HepG2 (cell line): ENCODE measurements at places on chromosomes 13 and 19. TPM values are rescaled to one million over a fixed set of nuclear protein-coding genes. Genes with fewer than 3 reads are reported as not detected.

Gene SHISA7
- not detected in 2 replicates for polyA plus RNA-seq

Gene TEX30
- 0.77 and 1.2 TPM in 2 replicates for polyA plus RNA-seq

DNA sequence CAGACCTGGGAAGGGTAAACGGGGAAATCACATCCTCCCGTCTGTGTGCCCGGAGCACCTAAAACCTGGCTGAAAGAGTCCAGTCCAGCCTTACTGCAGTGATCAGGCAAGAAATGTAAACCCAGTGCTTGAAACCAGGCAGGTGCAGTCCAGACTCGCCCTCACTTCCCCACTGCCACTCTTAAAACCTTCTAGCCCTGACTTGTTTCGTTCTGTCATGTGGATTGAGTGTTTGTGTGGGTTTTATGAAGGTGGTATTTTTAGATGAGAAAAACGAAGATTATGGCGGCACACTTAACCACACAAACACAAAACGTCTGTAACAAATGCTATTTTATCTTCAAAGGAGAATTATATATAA lies 839 bp upstream of the CKAP2 start:
- no peaks in the 10 kb centered on the region for H3K27me3 ChIP-seq
- H3K4me1 ChIP-seq, result peaks cover 44% of the 10 kb centered on the region
- peak overlapping the region; percentile 86 for H3K4me3 ChIP-seq
- H3K27ac ChIP-seq, result peak overlapping the region; percentile 89

DNA sequence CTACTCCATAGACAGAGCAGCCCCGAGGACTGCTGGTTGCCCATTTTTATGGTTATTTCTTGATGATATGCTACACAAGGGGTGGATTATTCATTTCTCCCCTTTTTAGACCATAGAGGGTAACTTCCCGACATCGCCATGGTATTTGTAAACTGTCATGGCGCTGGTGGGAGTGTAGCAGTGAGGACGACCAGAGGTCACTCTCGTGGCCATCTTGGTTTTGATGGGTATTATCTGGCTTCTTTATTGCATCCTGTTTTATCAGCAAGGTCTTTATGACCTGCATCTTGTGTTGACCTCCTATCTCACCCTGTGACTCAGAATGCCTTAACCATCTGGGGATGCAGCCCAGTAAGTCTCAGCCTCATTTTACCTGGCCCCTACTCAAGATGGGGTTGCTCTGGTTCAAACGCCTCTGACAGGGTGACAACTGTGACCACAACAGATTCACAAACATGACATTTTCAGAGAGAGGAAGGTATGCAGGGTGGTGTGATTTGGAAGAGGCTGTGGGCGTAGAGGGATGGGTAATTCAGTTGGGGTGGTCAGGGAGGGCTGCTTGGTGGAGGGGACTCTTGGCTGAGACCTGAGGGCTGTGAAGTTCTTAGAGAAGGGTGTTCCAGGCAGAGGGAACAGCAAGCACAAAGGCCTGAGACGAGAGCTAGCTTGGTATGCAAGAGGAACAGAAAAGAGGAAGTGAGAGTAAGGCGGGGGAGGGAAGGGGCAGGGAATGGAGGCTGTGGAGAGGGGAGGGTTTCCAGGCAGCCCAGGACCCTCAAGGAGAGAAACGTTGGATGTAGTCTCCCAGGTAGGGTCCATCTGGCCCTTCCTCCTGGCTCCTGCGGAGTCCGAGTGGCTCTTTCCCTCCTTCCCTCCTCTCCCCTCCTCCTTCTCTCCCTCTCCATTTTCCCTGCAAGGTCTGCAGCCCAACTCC lies 23.5 kb downstream of the FAM187B start:
- H3K4me1 ChIP-seq, result no peaks in the 10 kb centered on the region; the same call in 1 of the 2 replicates
- DNase-seq, result no peak
- no peaks in the 10 kb centered on the region for H3K36me3 ChIP-seq
